ENCODE measurements at places on chromosomes 2 and 18.

DNA sequence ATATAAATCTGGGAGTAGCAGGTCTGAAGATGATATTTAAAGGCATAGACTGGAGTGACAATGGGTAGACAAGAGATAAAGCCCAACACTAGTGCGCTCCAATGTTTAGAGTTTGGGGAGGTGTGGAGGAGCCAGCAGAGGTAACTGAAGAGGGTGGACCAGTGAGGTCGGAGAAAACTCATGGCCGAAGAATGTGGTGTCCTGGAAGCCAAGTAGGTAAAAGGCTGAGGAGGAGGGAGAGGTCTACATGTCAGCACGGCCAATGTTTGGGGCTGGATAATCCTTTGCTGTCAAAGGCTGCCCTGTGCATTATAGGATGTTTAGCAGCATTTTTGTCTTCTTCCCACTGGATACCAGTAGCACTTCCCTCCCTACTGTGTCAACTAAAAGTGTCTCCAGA, 78.8 kb upstream of the KCNE4 start:
- no peak for DNase-seq

- no peak for DNase-seq
Observed at GRCh38 chr18:63819786-63820185, 44.6 kb downstream of the SERPINB7 start.

GRCh38 chr2:68189991-68190784, 32.5 kb downstream of the PNO1 start:
- no peak for DNase-seq

DNA sequence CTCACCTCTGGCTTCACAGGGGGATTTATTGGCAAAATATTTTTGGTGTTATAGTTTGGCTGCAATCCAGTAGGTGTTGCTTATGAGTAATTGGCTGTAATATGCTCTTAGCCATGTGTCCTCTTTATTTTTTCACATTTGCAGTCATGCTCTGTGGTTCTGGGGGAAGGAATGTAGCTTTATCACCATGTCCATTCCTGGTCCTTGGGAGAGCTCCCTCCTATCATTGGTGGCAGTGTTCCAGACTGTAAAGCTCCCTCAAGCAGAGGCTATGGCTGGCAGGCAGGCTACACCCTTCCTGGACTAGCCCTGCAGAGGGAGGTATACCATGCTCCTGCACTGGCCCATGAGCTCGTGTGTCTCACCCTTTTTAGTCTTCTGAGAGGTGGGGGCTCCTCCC, 120.0 kb upstream of the FSIP2 start:
- no peak for DNase-seq

- DNase-seq: no peak
Observed at GRCh38 chr2:184004289-184004947, 593.9 kb upstream of the ZNF804A start.

GRCh38 chr2:18830962-18831361, 241.6 kb upstream of the NT5C1B start:
- no peak for DNase-seq

DNA sequence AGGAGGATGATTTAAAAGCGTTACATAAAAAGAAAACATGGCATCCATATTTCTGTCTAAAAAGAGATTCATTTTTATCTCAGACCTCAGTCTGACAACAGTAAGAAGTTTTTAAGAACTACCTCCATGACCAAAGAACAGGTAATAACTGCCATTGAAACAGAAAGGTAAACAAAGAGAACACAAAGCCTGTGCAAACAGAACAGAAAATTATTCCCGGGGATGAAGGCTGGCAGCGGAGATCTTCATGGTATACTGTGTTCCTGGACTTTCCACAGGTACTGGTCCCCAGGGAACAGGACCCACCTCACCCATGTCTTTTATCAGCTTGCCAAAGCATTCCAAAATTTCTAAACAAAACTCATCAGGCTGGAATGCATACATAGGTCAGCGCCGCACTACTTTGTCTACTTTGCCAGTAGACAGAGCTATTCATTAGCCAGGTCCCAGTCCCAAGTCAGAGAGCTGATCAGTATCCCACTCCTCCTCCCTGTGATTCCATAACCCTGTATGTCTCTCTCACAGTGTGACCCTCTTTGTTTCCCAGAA, 277.3 kb downstream of the MBD2 start:
- no peak for DNase-seq

DNA sequence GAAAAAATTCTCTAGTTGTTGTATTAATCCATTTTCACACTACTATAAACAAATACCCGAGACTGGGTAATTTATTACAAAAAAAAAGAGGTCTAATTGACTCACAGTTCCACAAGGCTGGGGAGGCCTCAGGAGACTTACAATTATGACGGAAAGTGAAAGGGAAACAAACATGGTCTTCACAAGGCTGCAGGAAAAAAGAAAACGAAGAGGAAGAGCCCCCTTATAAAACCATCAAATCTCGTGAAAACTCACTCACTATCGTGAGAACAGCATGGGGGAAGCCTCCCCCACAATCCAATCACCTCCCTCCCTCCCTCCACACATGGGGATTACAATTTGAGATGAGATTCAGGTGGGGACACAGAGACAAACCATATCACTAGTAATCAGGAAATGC, 61.7 kb upstream of the SPTBN1 start:
- DNase-seq: no peak

All from suppressor macrophage (primary cell).